HL-60 (cell line): ENCODE measurements at places on chromosomes 6 and 20.

GRCh38 chr6:170245475-170245992, 45.3 kb downstream of the DLL1 start:
- DNase-seq = no peak

DNA sequence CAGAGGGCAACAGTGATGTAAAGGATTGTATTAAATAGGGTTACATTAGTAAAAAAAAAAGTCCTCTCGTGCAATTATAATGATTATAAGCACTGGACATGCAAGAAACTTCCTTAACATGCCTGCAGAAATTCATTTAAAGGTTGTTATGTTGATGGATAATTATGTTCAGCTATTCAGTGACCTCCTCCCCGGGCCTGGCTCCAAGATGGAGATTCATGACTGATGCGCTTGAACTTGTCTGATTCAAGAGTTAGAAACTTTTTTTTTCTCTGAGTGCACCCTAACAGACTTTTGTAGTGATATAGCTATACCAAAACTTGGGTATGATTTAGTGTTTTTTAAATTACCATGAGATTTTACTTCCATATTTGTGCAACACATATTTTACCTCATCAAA, 1170.0 kb upstream of the CITED2 start:
- no peak for DNase-seq

DNA sequence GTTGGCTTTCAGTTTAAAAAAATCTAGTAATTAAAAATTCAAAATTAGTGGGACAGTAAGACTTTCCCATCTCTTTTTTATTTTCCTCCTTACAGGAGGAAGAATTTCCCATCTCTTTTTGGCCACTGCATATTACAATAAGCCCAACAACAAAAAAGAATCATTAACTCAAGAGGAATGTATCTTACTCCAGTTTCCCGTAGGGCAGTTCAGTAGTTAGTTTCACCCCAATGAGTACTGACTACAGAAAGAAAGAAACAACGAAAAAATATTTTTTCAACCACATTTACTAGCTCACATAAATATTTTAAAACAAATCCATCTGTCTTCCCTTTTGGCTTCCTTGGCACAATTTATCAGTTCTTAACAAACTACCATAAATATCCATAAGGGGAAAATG, 14.9 kb upstream of the BLOC1S5 start:
- DNase-seq = no peak

DNA sequence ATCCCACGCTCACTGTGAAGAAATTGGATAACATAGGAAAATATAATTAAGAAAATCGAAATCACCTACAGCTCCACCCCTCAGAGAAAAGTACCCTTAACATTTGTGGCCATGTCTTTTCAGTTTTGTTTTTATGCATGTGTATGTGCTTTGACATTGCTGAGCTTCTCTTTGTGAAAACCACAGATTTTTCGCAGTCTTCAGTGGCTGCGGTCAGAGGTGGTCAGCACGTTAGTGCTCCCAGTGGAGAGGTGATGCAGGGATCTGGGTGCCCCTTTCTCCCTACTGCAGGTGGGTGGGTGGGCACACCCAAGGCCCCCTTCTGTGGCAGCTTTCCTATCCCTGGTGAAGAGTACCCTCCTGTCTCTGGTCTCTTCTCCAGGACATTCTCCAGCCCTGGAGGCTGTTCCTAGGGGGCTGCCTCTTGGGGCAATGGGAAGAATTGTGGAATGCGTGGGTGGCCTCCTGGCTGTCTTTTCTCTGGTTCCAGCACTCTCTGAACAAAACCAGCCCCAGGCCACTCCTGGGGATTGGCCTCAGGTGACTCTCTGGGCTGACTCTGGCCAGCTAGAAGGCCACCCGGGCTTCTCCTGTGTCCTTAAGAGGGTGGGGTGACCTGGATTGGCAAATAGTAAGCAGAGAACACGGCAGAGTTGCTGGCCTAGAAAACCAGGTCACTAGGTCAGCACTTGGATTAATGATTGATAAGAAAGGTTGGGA, 49.8 kb upstream of the FANCE start:
- no peak for DNase-seq

- no peak for DNase-seq
Observed at GRCh38 chr6:130683761-130684517, 143.3 kb upstream of the SMLR1 start.

DNA sequence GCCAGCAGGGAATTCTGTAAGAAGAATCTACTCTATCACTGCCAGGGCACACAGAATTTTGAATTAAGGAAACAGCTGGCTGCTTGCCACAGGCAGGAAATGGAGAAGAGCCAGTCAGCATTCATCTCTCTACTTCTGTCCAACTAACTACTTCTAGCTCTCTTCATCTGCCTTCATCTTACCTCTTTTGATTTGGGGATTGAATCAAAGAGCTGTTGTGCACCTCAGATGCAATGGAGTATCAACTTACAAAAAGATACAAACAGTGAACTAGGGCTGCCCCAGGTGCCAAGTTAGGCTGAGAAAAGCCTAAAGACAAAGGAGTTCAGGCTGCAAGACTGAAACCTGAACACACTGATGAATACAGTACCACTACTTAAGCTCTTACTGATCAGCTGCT, 82.0 kb downstream of the PTPRK start:
- no peak for DNase-seq

GRCh38 chr6:71457929-71458328, 169.3 kb downstream of the OGFRL1 start:
- no peak for DNase-seq
